Left ventricle myocardium inferior (tissue), 1 donor: ENCODE measurements at places on chromosomes 5 and 9. TPM values are rescaled to one million over a fixed set of nuclear protein-coding genes. Genes with fewer than 3 reads are reported as not detected.
A peak's percentile ranks its signal among the peaks of the same experiment; 100 is the strongest.

SARDH gene
- total RNA-seq, result 0.63 TPM

FGD3 gene
- 1.8 TPM for total RNA-seq

RASGRF2 gene
- total RNA-seq, result 4.8 TPM

PTGS1 gene
- total RNA-seq, result 6.7 TPM

ZFP62 gene
- total RNA-seq, result 15.9 TPM

TXNDC8 gene
- total RNA-seq, result not detected

ROR2 gene
- 0.74 TPM for total RNA-seq

GRCh38 chr5:57592236-57592635, 109.6 kb upstream of the ACTBL2 start:
- DNase-seq, result no peak

DNA sequence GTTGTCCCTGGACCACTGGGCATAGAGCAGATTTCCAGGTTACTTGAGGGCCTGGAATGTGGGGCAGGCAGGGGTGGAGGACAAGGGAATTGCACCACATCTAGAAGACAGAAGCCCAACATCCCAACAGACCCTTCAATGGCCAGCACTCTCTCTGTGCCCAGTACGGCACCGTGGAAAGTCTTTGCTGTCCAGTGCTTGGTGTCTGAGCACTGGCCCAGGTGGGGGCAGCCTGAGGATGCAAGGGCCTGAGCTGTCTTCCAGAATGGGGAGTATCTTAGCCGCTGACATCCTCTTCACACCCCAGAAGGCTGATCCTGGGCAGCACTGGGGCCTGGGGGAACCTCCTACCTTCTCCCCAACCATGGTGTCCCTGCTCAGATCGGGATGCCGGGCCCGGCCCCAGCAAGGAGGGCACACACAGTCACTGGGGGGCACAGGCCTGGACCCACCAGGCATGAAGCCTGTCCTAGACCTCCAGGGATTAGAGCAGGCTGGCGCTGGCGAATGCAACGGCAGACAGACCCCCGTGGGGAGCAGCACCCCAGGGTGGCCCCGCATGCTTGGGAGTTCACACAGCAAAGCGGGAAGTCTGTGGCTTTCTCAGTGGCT, 40.6 kb upstream of the OLFM1 start:
- no peak for DNase-seq

- DNase-seq, result no peak
Observed at GRCh38 chr9:116959809-116960208, 272.7 kb downstream of the TRIM32 start.

GRCh38 chr9:110691002-110691549, 22.5 kb downstream of the MUSK start:
- no peak for DNase-seq

- DNase-seq, result no peak
Observed at GRCh38 chr5:65817931-65818330, 95.9 kb downstream of the NLN start.

- DNase-seq, result no peak
Observed at GRCh38 chr5:65797481-65797880, 75.5 kb downstream of the NLN start.

- DNase-seq, result no peak
Observed at GRCh38 chr9:89893886-89894285, 289.1 kb downstream of the GADD45G start.

DNA sequence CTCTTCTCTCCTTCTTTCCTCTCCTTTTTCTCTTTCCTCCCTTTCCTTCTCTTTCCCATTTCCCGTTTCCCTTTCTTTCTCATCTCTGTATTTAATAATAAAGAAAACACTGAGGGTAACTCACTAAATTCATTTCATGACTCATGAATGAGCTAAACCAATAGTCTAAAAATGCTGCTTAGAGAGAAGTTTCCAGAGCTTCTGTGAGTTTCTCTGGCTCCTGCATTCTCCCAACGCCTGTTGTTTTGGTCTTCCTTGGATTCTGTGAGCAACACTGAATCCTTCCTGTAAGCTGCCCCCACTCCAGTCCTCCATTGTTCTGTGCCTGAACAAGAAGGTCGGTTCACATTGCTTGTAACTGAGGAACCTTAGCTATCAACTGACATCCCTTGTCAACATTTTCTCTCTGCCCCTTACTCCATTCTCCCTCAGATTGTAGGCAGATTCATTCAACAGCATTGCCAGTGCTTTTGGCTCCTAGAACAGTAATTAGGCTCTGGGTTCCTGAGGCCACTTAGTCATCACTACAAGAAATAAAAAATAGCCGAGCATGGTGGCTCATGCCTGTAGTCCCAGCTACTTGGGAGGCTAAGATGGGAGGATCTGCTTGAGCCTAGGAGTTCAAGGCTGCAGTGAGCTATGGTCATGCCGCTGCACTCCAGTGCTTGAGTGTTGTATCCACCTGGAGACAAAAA, 237.7 kb upstream of the KLF4 start:
- DNase-seq, result no peak

DNA sequence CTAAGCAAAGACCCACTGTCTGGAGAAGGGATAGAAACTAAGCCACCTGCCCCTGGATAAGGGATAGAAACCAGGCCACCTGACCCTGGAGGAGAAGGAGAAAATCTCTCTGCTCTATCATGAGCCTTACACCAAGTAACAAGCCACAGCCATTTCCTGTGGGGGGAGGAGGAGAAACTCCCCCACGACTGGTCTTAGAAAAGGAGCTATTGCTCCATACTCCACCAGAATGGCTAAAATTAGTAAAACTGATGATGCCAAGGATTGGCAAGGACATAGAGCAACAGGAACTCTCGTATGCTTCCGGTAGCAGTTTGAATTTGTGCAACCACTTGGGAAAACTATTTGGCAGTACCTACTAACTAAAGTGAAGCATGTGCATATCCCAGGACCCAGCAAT, 70.8 kb downstream of the ACTL7B start:
- no peak for DNase-seq

DNA sequence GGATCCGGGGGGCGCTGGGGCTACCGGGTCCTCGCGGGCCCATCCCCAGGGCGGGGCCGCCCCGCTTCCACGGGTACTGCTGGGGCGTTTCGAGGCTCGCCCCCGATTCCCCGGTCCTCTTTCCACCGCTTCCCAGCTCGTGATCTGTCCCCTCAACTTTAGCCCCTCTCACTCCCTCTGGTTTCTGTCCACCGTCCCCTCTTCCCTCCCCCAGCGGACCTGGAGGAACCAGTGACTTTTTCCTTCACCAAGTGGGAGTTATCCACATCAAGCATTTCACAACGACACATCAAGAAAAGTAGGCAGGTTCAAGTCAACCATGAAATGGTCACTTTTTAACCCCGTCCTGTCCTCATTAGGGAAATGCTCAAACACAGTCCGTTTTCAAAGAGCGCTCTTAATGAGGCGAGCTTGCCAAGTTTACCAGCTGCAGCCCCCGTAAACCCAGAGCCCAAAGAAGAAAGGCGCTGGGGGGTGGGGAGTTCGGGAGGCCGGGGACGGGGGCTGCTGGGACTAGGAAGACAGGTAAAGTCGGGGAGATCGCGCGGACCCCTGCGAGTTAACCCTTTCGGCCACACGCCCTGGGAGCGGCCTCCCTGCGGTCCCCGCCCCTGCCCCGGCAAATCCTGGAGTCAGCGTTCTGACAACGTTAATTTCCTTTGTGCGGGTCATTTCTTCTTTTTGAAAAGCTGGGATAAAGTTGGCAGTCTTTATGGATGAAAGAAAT, 2.1 kb upstream of the NFIB start:
- peak; percentile 35 for DNase-seq

DNA sequence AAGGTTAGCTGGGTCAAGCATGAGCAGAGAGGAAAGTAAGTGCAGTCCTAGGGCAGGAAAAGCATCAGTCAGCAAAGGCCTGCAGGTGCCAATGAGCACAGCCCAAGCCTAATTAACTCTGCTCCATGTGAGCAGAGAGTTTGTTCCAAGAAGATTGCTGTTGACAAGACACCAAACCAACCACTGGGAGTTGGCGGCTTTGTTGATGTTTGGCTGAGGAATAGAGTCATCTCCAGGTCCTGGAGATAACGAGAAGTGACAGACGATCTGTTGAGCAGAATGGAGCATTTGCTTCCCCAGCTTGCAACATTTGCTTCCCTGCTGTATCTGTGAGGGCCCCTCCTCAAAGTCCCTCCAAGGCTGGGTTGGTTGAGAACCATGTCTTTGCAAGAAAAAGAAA, 68.2 kb downstream of the FAM114A2 start:
- DNase-seq, result no peak

DNA sequence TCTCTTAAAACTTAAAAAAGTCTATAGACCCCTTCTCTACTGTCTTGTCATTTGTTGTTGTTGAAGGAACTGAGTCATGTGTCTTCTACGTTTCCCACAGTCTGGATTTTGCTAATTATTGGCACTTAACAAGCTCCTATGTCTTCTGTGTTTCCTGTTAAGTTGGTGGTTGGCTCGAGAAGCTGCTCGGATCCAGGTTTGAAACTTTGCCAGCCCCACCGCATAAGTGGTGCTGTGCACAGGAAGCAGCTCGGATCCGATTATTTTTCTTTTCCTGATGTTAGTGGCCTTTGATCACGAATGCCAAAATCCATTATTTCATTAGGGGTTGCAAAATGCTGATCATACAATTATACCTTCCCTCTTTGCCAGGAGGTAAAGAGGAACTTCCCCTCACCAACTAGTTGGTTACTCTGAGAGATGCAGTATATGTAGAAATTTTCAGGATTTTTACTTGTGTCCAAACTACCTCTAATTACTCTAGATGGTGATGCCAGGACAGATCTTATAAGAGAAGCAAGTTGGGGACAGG, 186.5 kb downstream of the NSG2 start:
- DNase-seq, result no peak

GRCh38 chr5:156655732-156656131, 194.4 kb upstream of the PPP1R2B start:
- DNase-seq, result no peak

DNA sequence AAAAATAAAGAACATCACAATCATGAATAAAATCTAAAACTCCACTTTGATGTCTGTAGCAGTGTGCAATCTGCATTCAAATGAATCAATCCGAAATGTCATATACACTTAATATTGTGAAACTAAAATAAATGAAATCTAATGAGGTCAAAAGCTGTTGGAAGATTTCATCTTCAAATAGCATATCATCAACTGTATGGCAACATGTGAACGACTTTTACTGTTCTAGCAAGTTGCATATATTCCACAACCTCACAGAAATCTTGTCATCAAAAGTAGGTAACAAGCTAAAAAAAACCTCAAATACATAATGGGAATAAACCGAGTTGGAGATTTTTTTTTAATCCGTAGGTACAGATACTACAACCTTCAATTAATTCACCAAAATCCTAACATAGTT, 1.2 kb downstream of the PTBP3 start:
- no peak for DNase-seq

DNA sequence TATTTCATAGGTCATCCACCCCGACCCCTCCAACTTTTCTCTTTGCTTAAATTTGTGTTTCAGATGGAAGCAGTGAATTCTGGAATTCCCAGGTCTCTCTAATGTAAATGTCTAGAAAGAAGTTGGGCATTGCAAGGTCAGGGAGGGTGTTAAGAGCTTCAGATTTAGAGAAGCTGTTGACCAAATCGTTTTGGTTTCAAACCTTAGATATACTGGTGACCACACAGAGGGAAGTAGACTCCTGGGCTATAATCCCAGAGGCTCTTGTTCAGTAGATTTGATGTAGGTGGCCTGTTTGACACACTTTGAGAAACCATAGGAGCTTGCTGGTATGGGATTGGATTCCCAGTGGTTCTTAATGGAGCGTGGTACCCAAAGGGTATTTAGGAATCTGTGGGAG, 137.3 kb upstream of the KLF9 start:
- no peak for DNase-seq

- no peak for DNase-seq
Observed at GRCh38 chr5:73393611-73394489, 54.7 kb downstream of the FOXD1 start.

- DNase-seq, result no peak
Observed at GRCh38 chr9:79014929-79015699, 556.7 kb upstream of the TLE4 start.
